ENCODE measurements at places on chromosomes 16 and 17.

DNA sequence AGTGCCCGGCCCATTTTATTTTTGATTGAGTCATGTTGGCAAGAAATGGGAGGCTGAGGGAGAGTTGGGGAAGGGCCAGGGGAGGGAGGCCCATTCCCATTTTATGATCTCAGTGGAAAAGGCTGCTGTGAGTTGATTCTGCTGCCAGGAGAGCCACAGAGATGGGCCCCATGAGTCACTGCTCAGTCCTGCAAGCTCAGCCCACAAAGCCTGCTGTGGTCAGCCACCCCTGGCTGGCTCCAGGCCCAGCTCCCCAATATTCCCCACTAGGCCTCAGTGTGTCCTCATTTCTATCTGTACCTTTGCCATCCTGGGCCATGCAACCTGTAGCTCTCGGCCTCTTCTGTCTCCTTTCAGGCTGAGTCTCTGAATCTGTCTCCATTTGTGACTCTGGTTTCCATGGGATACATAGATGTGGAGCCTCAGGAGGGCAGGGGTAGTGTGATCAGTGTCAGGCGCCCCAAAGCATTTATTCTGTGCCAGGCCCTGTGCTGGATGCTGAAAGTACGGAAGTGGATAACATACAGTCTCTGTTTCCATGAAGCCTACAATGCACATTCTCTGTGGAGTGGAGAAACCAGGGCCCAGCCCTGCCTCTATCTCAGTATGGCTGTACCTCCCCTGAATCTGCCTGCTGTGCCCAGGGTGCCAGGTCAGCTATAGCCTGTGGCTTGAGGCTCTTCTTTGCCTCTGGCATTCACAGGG lies 1.9 kb upstream of the PLEKHG4 start:
- no peak for DNase-seq

- no peak for DNase-seq
Observed at GRCh38 chr16:83737729-83738354, 69.9 kb upstream of the HSBP1 start.

- no peak for DNase-seq
Observed at GRCh38 chr16:19118938-19119431, 5.2 kb downstream of the ITPRIPL2 start.

DNA sequence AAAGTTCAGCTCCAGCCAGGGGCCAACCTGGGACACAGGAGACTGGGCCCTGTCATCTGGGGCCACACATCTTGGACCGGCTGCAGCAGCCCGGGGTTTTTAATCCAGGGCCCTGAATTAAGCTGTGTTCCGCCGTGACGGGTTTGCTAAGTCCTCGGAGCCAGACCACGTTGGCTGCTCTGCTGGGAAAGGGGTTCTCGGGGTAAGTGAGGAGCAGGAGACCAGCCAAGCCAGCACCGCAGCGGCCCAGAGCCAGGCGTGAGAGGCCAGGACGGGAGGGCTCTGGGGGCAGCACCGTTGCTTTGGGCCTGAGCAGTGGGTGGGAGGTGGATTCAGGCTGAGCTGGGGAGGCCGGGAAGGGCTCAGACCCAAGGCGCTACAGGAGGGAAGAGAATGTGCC lies 31.3 kb upstream of the CBX4 start:
- no peak for DNase-seq

GRCh38 chr16:74053312-74053711 lies 243.3 kb upstream of the PSMD7 start:
- no peak for DNase-seq

- DNase-seq = no peak
Observed at GRCh38 chr17:67685351-67685750, 32.4 kb upstream of the NOL11 start.

- no peak for DNase-seq
Observed at GRCh38 chr16:84566545-84567257, 51.2 kb downstream of the COTL1 start.

GRCh38 chr17:49707246-49707607 lies 537 bp downstream of the SLC35B1 start:
- DNase-seq = no peak

DNA sequence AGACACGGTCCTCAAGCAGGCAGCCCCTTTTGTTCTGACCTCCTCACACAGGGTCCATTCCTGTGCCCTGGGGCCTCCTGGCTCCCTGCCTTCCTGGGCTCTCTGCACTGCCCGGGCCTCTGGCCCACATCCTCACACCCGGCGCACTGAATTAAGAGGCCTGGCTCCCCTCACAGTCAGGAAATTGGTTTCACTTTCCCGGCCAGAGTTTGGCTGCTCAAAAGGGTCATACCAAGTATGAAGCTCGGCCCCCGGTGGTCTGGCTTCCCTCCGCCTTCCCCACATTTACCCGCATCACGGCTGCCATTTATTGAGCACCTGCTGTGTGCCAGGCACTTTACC lies 220.0 kb downstream of the NTN1 start:
- no peak for DNase-seq

GRCh38 chr17:36120221-36120620 lies 16.6 kb downstream of the CCL4 start:
- DNase-seq = no peak

GRCh38 chr17:5975661-5976060 lies 94.5 kb upstream of the WSCD1 start:
- DNase-seq = no peak

DNA sequence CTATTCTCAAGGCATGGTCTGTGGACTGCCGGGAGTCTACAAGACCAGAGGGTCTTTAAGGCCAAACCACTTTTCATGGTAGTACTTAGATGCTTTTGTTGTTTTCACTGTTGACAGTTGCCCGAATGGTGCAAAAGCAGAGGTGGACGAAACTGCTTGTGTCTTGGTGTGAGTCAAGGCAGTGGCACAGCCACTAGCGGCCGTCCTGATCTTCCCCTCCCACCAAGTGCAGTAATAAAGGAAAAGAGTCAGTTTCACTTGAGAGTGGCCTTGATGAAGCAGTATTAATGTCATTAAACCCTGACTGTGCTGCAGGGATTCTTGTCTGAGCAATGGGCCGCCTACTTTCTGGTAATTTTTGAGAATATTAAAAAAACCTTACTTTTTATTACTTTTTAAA lies 109.1 kb downstream of the PRKCA start:
- no peak for DNase-seq

- DNase-seq = no peak
Observed at GRCh38 chr17:29066047-29066446, 23.1 kb downstream of the PIPOX start.

DNA sequence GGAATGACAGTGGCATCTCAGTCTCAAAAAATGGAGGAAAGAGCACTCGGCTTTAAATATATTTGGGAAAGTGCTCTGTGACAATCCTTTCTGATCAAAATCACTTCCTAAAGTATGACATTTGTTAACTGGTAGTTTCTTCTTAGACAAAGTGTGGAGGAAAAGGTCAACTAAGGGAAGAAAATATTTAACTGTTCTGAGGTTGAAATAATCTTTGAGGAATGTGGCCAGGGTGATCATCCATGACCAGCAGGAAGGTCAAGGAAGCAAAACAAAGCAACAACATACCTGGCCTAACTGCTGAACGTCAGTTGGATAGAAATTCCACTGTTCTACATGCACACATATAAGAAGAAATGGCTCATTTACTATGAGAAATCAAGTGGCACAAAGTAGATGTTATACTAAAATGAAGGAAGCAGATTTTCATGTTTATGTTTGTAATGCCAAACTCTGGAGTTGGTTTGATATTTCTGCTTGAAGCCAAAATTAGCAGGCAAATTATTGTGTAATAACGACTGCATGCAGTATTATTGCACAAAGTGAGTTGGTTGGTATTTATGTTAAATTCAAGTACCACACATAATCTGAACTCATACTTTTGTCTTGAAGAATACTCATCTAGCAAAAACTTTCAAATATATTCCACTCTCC lies 87.3 kb upstream of the CORO6 start:
- DNase-seq = no peak

DNA sequence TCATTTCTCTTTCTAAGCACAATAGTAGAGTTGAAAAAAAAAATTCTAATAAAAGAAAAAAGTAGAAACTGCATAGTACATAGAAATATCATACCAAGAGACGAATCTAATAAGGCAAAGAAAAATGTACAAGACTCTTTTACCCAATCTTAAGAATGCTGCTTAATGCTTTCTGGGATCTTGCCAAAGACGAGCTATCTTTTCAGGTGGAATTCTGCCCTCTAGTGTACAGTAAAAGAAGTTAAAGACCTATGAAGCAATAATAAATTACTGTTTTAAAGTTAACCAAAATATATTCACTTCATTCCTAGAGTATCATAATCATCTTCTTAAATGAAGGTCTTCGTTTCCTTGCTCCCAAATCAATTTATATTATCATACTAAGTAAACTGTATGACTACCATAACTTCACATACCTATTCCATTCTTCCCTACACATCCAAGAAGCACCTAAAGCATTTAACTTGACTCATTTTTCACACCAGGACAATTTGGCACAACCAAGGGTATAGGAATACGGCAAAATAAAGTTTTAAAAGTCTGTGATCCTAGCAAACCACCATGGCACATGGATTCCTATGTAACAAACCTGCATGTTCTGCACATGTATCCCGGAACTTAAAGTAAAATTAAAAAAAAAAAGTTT lies 47.7 kb downstream of the CFDP1 start:
- DNase-seq = no peak

DNA sequence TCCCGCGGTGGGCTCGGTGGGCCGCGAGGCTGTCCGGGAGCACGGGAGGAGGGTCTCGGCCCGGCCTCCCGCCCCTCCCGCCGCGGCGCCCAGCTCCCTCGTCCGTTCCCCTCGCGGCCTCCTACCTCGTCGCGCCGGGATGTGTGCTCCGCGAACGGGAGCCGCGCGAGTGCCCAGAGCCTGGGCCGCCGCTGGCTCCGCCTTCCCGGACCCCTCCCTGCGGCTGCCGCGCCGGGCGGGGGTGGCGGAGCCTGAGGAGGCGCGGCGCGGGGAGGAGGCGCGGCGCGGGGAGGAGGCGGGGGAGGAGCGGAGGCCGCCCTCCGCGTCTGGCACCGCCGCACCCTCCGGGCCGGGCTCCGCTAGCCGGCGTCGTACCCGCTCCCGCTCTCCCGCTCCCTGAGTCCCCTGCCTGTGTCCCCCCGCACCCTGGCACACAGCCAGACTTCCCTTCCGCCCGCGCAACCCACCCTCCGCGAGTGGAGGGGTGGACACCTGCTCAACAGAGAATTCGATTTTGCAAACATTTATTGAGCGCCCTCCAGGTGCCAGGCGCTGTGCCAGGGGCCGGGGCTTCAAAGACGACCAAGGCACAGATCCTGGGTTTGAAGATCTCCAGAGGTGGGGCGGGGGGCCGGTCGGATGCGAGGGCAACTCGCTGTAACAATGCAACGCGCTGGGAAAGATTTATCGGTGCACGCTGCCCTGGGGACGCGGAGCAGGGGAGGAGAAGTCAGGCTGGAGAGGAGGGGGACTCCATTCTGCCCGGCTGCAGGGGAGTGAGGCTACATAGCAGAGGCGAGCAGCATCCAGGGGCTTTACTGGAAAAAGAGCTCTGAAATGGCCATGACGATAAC lies at the start of gene MPP3:
Gene MPP3, minus strand, starts transcription at position 171 of the 854 bp plus-strand sequence. CDS start 1,240 bp downstream, outside the sequence.
- no peak for DNase-seq
